ENCODE measurements at places on chromosomes 6 and 20.

DNA sequence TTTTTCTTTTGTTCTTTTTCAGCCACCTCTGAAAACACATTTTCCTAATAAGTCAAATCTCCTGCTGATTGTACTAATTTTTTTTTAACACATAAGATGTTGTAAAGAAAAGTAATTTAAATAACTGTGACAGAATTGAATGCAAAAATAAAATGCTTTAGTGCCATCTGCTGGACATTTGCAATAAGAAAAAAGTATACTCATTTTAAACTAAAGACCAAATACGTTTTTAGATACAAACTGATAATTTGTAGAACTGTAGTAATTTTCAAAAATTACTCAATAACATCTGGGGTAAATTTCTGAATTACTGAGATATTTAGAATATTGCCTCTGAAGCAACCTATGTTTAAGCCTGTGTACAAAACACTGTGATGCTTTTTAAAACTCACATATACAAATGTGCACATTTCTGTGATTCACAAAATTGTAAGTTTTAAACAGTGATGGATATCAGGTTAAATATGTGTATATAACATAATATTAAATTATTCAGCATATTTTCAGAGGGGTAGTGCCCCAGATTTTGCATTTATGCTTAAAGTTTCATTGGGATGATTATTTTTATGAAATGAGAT, 198.7 kb downstream of the RIMS1 start:
- DNase-seq: no peak

GRCh38 chr6:162313922-162314660, 413.5 kb downstream of the PRKN start:
- no peak for DNase-seq

DNA sequence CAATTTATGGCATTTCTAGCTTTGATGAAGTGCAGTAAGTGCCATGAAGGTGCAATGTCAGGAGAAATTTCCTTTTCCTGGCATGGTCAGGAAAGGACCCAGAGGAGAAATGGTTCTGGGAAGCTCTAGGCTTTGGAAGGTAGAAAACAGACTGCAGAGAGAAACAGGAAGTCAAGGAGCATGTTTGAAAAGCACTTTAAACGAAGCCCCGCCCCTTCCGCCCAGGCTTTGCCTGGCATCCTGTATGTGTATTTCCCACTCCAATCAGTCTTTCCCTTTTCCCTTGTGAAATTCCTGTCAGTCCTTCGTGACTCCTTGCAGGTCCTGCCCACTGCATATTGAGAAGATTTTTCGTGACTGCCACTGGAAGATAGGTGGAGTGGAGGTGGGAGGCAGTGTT, 320.9 kb upstream of the SASH1 start:
- DNase-seq: no peak

DNA sequence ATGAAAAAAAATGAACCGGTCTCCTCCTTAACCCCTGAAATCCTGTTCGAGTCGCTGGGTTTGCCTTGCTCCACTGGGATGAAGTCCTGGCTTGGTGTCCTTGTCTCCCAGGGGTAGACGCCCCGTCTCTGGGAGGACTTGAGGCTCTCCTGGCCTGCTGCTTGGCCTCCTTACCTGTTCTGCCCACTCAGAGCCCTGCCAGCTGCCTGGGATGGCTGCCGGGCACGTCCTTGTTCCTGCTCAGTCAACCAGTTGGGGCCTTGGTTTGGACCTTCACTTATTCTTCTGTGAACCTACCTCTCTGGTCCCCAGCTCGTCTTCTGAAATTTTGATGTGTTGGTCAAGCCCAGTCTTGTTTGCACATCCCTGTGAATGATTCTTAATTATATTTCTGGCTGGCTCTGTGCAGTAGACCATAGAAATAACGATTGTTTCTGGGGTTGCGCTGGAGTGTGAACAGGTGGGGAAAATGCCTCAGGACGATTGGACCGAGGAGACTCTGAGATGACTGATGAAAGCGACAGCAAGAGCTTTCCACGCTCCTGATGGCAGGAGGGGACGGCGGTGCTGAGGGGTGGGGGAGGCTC, 126.5 kb upstream of the ESR1 start:
- DNase-seq: no peak

DNA sequence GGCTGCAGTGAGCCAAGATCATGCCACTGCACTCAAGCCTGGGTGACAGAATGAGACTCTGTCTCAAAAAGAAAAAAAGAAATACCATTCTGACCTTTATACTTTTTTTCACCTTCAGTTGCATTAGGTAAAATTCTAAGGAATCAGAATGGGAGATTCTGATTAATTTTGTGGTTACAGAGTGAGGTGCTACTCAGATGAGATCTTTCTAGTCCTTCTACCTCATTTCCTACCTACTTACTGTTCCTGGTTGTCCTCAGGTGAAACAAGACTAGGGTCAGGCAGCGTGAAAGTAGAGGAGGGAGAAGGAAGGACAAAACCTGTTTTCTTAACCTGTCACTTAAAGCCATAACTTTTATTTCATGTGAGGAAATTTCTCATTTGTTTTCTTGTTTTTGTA, 63.7 kb downstream of the MTFR2 start:
- no peak for DNase-seq

DNA sequence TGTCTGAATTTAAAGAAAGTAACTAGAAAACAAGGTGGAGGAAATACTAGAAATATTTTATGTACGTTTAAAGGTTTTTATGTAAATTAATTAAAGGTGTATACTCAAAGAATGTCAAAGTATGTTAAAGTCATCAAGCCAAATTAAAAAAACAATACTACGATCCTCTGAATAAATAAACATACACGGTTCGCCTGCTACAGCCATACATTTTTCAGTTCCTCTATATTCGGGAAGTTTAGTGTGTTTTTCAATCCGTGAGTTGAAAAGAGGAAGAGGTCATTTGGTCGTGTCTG, 626 bp downstream of the STX7 start:
- no peak for DNase-seq

GRCh38 chr20:47660983-47661700, 124.1 kb downstream of the SULF2 start:
- no peak for DNase-seq

DNA sequence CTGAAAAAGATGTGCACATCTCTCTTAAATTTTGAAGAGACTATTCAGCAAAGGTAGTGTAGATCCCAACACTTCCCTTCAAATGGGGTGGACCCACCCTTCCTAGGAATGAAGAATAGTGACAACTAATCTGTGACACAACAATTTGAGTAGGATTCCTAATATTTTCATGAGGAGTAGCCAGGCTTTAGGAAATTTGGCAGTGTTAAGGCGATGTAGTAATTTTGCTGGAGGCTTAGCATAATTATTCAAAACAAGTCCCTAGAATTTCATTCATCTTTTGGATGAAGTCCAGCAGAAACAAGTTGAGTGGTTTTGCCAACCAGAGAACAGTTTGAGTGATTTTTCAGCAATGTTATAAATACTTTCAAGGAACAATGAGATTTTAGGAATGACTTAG, 52.4 kb downstream of the ELOVL4 start:
- DNase-seq: peak; percentile 25
